ENCODE measurements at places on chromosomes 16 and 17. TPM values are rescaled to one million over a fixed set of nuclear protein-coding genes. Genes with fewer than 3 reads are reported as not detected.

GRCh38 chr16:88317613-88317965, 65.2 kb upstream of the ZNF469 start:
- H3K36me3 ChIP-seq = no peaks in the 10 kb centered on the region
- H3K4me3 ChIP-seq = no peak overlapping the region
- H3K4me1 ChIP-seq = peaks cover 20% of the 10 kb centered on the region
- peak overlapping the region; percentile 22 for H3K27ac ChIP-seq
- H3K27me3 ChIP-seq = no peaks in the 10 kb centered on the region

TAC4 gene
- not detected for total RNA-seq

DNA sequence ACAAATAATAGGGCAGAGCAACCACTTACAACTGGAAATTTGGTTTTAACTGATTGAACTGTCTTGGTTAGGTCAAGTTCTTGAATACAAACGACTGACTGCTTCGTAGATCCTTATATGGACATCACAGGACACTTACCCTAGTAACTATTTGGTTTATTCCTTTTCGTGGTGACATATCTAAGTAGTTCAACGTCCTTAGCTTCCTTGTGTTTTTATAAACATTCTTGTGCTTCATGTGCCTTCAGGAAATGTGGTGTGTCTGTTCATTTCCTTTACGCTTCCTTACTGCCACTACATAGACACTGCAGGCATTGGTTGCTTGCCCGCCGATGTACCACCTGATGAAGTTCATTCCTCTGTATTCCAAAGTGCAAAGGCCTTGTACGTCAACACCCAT, 59.3 kb downstream of the USP10 start:
- peak; percentile 72 for DNase-seq
- H3K4me3 ChIP-seq = no peak overlapping the region
- H3K27me3 ChIP-seq = no peaks in the 10 kb centered on the region
- peak overlapping the region; percentile 72 for H3K27ac ChIP-seq

DNA sequence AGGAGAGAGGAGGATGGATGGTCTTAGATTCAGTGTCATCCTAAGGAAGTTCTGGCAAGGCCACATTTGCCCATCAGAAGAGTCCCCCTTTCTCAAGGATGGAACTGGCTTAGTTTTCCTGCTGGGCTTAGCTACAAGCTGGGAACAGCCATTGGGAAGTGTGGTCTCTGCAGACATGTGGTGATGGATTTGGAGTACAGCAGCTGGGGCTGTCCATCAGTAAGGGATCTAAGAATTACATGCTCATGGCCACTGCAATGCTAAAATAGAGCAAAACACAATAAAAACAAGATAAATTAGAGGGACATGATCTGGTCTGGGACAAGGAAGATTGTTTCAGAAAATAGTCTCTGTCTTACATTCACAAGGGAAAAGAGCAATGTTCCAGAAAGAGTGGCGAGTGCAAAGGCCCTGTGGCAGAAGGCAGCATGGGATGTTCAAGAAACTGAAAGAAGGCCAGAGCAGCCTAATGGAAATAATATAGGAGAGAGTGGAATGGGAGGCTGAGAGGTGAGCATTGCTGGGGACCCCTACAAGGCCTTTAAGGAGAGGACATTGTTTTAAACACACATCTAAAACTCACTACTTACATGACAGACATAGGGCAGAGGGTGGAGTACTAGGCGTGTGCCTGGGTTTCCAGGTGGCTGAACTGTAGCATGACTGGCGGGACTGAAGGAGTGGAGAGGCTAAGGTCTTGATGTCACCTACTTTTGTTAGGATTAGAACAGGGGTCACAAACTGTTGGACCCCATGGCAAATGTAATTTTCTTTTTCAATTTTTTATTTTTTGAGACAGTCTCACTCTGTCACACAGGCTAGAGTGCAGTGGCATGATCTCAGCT, 17.0 kb upstream of the TOX3 start:
- no peak overlapping the region for H3K27ac ChIP-seq
- H3K27me3 ChIP-seq = no peaks in the 10 kb centered on the region
- no peak overlapping the region for H3K4me3 ChIP-seq
- no peak for DNase-seq
- no peaks in the 10 kb centered on the region for H3K4me1 ChIP-seq

- H3K27ac ChIP-seq = no peak overlapping the region
- H3K36me3 ChIP-seq = peaks cover 36% of the 10 kb centered on the region
- no peak overlapping the region for H3K4me3 ChIP-seq
- H3K27me3 ChIP-seq = no peaks in the 10 kb centered on the region
Observed at GRCh38 chr17:537133-537532, 177.5 kb downstream of the VPS53 start.

OSGIN1 gene
- total RNA-seq = 0.90 TPM

DNA sequence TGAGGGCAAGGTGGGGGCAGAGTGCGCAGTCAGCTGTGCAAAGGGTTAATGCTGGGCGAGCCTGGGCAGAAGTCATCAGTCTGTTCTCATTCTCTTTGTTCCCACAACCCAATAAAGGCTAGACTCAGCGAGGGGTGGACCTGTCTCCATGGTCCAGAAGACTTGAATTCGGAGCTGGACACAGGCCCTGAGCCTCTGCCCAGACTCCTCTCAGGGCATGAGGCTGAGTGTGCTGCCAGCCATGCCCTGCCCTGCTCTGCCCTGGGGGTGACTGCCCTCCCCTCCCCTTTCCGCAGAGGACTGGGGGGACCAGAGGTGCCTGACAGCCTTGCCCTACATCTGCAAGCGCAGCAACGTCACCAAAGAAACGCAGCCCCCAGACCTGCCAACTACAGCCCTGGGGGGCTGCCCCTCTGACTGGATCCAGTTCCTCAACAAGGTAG, 54.5 kb downstream of the MRC2 start:
- peaks cover 66% of the 10 kb centered on the region for H3K36me3 ChIP-seq
- no peaks in the 10 kb centered on the region for H3K27me3 ChIP-seq
- no peak overlapping the region for H3K4me3 ChIP-seq
